ENCODE measurements at places on chromosomes 5 and 9.

DNA sequence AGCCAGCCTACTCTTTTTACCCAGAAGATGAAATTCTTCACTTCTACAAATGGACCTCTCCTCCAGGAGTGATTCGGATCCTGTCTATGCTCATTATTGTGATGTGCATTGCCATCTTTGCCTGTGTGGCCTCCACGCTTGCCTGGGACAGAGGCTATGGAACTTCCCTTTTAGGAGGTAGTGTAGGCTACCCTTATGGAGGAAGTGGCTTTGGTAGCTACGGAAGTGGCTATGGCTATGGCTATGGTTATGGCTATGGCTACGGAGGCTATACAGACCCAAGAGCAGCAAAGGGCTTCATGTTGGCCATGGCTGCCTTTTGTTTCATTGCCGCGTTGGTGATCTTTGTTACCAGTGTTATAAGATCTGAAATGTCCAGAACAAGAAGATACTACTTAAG, 16.6 kb downstream of the OCLN start:
- no peak for DNase-seq

DNA sequence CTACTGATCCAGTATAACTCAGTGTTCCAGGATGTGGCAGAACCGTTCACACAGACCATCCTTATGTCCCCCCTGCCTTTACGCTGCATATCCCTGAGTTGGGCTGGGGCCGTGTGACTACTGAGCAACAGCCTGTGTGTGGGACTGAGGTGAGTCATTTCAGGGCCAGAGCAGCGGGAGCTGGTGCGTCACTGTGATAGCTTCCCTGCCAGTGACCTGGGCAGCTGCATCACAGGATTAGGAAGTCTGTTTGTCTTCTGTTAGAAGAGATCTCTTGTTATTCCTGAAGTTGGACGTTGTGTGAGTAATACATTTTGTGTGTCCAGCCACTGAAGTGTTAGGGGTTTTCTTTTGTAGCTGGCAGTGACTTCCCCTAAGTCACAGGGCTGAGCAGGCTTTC, 35.6 kb downstream of the TPPP start:
- DNase-seq = peak; percentile 55

GRCh38 chr5:31378838-31379237, 153.1 kb downstream of the DROSHA start:
- peak; percentile 87 for DNase-seq

DNA sequence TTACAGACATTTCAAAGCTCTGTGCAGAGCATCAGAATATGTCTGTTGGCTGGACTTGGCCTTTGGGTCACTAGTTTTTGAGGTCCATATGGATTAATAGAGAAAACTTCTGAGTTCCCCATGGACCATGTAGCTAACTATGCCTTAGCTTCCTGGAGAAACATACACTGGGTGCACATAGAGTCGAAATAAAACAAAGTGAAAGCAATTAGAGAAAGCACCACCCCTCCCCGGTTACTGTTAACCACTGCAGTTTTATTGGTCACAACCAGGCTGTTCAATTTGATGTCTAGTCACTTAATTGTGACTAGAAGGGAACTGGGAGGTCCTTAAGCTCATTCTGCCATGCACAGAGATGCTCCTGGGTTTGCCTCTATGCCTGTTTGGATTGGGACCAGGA, 4.2 kb downstream of the FAM240B start:
- DNase-seq = no peak

GRCh38 chr9:137435980-137436760, 5.0 kb downstream of the ENTPD8 start:
- peak; percentile 80 for DNase-seq

GRCh38 chr5:943918-944620, 51.4 kb downstream of the TRIP13 start:
- no peak for DNase-seq

DNA sequence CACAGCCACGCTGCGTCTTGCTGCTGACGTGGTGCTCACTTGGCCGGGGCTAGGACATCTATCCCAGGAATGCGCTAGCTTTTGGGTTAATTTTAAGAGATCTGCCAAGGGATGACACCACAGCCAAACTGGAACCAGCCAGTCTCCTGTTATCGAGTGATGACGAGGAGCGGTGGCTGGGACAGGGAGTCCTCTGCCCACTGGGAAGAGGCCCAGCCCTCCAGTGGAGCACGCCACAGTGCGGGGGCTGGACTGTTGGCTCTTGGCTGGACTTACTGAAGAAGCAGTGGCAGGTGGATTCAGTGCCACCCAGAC, 55.1 kb upstream of the PHYKPL start:
- no peak for DNase-seq

DNA sequence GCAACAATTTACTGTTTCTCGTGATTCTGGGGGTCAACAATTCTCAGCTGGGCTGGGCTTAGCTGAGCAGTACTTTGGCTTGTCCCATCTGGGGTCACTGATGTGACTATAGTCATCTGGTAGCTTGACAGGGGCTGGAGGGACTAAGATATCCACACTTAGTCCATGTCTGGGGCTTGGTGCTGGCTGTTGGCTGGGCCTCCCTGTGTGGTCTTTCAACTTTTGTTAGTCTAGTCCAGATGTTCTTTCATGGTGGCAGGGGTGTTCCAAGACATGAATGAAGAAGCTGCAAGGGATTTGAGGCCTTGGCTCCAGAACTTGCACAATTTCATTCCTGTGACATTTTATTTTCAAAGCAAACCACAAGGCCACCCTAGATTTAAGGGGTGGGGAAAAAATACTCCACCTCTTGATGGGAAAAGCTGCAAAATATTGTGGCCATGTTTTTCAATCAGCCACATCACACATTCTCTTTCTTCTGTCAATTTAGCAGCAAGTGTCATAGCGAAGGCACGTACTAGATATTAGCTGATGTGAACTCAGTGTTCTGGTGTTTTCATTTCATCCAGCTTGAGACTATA, 59.2 kb downstream of the TSSK1B start:
- DNase-seq = no peak

DNA sequence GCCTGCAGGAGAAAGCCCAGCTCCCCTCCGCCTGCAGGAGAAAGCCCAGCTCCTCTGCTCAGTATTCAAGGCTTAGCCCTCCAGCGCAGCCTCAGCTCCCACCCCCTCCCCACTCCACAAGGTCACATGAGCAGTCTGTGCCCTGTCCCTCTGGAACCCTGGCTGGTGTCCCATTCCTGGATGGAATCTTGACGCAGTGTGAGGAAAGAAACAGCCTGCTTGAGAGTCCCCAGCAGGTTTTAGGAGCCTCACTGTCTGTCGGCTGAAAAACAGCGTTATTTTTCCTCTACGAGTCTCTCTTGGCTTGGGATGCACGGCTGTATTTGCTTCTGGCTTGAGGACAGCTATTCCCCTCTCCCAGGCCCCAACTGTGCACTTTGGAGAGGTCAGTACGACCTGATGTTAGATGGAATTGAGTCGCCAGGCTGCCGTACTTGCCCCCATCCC, 210.1 kb upstream of the TRIM32 start:
- DNase-seq = no peak

- no peak for DNase-seq
These were observed 152.8 kb upstream of the IER5L start for GRCh38 chr9:129330711-129331492.

- no peak for DNase-seq
These were observed 17.3 kb downstream of the ADGRD2 start for GRCh38 chr9:124467410-124468060.

DNA sequence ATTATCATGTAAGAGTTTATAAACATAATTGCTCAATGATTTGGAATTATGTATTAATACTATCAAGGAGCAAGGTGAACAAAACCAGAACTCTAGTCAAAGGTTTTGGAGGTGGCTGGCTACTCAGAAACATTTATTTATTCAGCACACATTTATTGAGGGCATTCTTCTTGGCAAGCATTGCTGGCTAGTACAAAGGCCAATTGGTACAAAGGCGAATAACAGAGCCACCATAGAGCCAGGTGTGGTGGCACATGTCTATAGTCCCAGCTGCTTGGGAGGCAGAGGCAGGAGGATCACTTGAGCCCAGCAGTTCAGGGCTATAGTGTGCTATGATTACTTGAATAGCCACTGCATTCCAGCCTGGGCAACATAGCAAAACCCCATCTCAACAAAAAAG, 242.1 kb downstream of the CWC27 start:
- DNase-seq = no peak

DNA sequence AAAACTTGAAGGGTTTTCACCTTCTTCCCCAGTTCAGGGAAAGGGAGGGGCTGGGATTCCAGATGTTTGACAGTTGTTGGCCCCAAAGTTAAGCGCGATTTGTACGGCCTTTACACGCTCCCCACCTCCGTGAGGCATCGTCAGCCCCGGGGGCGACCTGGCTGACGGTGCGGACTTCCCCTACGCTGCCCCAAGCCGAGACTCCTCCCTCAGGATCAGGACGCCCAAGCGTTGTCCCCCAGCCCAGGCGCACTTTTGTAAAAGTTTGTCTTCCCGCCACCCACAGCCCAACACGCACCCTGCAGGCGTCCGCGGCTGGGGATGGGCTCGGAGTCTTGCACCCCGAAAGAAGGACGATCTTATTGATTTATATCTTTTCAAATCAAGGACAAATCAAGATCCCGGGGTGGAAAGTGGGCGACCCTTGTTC, 713 bp downstream of the MOB3B start:
- no peak for DNase-seq

GRCh38 chr5:68252673-68253623, 37.4 kb downstream of the PIK3R1 start:
- DNase-seq = peak; percentile 30

GRCh38 chr5:74201334-74202081, 439.0 kb downstream of the ENC1 start:
- peak; percentile 25 for DNase-seq

DNA sequence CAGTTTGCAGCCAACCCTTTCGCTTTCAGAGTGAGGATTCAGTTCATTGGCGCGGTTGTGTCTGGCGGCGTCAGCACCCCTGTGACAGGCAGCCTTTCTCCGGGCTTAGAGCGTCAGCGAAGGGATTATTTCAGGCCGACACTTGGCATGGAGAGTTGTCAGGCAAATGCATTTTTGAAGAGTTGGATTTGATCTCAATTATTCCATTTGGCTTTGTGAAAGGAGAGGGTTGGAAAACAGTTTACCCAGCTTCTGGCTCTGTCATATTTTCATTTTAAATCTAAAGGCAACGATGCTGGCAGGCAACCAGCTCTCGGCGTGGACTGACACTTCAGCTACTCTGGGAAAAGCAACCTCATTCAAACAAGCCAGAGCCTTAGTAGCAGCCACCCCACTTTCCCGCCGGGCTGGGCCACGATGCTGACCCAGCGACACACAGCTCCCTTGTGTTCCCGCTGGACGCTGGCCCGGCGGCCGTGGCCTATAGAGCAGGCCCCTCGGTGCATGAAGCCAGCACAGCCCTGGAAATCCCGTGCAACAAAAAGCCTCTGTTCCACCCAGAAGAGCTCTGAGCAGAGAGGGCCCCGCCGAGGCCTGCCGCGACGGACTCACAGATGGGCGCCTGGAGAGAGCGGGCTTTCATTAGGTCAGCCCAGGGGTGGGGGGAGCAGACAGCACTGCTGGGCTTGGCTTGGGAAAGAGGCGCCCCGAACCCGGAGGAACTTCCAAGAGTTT, 28.9 kb upstream of the LPCAT1 start:
- DNase-seq = no peak

DNA sequence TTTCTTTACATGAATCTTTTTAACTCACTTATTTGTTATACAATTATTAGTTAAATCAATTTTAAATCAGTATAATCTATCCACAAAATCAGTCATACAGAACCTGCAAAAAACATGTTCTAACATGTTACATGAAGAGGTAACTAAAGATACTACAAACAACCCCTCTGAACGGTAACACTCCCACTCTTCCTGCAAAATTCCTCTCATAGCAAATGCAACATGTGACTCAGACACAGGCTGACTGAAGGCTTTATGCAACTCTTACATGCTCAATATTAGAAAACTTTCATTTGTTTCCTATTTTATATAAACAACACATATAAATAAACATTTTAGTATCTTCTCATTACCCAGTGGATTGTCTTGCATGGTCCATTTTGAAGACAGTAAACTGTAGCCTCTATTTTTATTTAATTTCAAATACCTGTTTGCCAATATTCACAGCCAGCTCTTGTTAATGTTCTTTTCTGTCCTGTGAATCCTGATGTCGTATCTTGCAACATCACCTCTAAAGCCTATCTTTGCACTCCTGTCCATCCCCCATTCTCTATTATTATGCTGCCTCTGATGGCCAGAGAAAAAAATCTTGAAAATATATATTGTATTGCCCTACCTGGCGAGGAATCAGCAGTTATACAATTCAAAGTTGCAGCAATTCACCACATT, 100.5 kb upstream of the CCDC152 start:
- peak; percentile 72 for DNase-seq

GRCh38 chr5:153660919-153661318, 170.4 kb downstream of the GRIA1 start:
- DNase-seq = no peak

GRCh38 chr5:96157077-96157780, 195.6 kb upstream of the ELL2 start:
- no peak for DNase-seq

All from NCI-H226 (cell line).